ENCODE measurements at places on chromosomes 2 and 18.

DNA sequence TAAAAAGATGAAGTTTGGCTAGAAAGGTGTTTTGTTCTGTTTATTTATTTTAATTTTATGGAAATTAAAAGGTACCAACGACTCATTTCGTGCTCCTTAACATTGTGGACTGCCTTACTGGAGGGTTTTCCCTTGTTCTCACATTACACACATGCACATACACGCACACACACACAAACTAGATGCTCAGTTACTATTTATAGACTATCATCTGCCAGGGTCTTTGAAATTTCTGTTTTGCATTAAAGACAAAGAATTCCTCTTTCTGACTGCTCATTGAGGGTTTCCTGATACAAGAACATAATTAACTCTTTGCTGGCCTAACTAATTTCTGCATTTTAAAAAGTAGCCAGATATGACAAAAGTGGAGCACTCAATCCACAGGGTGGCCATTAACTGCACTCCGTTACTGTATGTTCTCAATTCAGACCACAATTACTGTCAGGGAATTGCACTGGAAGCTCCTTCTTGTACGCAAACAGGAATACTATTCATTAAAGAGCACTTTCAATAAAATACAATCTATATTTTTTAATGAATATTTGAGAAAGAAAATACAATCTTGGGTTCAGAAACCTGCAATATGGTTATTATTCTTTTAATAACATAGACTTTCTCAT, 366.9 kb upstream of the GALNT5 start:
- DNase-seq: no peak

DNA sequence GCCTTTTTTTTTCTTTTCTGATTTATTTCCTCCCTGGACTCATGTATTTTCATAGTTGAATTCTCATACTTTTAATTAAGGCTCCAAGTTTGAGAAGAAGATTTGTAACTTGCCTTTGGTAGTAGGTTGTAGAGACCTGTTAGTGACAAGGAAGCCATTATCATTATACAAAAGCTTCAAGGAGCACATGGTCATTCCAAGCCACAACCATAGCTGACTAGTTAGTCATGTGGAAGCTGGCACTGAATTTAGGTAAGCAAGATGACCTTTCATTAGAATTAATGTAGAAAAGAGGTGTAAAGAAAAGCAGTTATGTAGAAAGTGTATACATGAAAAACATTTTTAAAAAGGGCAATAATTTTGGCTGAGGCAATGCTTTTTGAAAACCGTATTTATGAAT, 89.7 kb downstream of the LRP1B start:
- no peak for DNase-seq

DNA sequence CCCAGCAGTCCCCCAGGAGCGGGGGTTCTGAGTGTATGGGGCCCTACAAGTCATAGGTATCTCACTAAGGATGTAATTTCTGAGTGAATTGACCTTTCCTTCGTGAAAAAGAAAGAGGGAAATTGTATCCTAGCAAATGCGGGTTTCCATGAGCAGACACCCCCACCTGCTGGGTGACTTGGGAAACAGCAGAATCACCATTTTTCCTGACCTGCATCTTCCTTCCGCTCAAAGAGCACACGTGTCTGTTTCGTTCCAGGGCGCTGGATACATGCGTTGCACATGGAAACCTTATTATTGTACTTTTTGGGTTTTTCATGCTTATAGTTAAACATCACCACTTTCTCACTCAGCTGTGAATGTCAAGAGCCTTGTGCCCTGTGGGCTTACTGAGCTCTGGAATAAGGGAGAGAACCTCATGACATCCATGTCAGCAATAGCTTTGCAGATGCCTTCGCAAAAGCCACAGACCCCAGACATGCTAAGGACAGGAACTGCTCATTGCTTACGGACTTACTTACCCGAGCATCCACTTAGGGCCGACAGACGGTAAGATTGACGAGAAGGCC, 132.8 kb downstream of the TPO start:
- no peak for DNase-seq

- no peak for DNase-seq
Measured at GRCh38 chr2:203553784-203554183, 18.7 kb upstream of the RAPH1 start.

DNA sequence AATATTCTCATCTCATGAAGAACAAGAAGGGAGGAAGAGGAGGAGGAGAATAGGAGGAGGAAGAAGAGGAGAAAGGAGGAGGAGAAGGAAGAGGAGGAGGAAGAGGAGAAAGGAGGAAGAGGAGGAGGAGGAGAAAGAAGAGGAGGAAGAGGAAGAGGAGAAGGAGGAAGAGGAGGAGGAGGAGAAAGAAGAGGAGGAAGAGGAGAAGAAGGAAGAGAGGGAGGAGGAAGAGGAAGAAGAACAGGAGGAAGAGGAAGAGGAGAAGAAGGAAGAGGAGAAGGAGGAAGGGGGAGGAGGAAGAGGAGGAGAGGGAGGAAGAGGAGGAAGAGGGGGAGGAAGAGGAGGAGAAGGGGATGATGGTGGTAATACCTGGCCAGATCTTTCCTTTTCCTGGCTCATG, 70.0 kb upstream of the PTPRM start:
- no peak for DNase-seq

DNA sequence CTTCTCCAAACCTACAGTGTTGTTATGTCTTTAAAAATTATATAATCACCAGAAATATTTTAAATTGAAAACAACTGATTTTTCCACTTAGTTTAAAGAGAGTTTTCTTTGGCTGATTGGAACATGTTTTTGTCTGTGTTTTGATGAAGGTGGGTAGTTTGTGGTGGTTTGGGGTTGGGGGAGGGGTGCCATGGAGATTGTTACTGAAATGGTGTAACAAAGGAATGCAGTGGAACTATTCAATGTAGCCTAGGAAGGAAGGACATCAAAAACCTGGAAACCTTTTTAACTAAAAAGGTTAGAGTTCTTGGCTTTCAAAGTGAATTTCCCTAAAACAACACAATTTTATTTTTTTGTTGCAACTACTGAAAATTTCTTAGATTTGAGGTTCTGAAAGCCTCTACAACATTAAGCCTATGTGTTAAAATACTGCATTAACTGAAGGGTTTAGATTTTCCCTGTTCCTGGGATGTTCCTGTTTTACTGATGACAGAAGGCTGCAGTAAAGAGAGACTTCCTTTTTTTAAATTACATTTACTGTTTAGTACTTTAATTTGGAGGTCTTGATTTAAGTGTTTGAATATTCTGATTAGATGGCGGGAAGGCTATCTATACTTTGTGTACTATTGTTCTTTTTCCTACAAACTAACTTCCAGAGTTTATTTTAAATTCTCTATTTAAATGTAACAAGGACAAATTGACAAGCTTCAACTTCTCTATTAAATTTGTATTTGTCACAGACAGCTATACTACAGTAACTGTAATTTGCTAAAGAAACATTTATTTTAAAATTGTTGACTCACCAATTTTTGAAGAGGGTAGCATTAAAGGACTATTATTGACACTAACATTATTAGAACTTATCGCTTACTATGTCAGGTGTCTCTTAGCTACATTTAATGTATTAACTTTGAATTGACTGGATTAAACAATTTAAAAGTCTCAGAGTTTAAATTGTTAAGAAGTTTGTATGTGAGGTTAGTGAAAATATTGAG, 87.7 kb downstream of the LIMS1 start:
- no peak for DNase-seq

GRCh38 chr2:42050703-42051542, 3.1 kb downstream of the PKDCC start:
- DNase-seq: no peak

DNA sequence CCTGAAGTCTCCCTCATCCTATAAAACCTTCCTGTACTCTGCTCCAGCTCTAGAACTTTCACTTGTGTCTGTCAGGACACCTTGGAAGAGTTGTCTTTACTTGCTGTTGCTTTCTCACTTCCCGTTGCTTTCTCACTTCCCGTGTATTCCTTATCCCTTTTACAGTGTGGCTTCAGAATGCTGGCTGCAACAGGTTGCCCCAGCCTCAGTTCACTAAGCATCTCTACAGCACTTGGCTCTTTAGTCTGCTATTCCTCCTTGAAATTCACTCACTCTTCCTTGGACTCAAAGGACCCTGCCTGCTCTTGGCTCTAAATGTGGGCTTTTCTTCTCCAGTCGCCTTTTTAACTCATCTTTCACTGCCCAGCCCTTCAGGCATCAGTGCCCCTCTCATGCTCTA, 162.5 kb upstream of the ALPP start:
- no peak for DNase-seq

- DNase-seq: no peak
Measured at GRCh38 chr2:226337941-226338600, 461.5 kb downstream of the IRS1 start.

DNA sequence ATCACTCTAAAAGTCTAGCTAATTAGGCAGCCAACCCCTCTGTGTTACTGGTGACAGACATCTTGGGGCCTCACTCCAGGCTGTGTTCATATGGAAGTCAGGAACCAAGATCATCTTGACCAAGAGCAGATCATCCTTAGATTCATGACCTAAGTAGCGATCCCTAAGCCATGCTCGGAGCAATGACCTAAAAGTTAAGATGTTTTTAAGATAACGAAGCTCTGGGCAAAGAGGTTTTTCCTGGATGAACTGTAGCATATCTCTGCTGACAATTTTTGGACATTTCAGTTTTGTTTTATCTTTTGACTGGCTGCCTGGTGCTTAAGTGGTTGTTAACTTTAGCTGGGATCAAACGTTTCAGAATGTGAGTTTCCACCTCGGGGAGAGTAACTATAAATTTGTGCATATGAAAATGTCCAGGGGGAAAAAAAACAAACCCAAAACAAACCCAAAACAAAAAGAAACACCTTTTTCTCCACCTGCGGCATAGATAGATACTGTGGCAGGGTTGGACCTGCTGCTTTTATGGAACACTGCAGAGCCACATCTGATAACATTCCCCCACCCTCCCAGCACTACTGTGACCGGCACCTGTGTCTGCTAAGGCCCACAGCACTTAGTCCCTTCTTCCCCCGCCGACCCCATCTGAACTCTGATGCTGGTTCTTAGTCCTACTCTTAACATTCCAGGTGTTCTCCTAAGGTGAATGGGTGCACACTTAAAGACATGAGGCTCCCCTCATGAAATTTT, 45.5 kb downstream of the EPAS1 start:
- no peak for DNase-seq

DNA sequence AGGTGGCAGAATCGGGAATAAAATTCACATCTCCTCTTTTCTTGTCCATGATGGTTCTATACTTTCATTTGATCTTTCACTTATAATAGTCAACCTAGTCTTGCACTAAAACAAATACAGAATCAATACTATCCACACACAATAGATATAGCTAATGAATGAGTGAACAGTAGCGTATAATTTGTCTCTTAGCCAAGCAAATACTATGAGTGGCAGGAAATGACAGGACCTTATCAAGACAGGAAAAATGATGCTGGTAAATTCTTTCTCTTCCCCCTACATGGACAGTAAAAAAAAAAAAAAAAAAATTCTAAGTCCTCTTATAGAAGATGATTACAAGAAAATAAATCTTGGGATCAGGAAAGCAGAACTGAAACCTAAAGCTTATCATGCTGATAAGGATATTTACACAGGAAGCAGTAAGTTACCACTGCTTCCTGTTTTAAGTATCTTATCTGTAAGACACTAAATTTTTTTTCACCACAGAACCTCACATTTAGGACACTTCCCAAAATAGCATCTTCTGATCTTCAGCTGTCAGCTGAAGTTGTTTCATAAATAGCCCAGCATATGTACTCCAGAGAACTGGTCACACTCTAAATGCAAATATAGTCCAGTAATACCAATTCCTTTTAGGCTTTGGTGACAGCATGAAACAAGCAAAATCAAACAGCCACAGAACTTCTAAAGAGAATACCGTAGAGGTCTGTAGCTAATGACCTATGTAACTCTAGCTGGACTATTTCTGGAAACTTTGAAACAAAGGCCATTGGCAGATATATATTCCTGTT, 27.0 kb downstream of the IRS1 start:
- DNase-seq: no peak

- no peak for DNase-seq
Measured at GRCh38 chr18:64202210-64202836, 53.4 kb upstream of the LINC00305 start.

- DNase-seq: no peak
Measured at GRCh38 chr2:151379169-151379568, 21.8 kb downstream of the TNFAIP6 start.

DNA sequence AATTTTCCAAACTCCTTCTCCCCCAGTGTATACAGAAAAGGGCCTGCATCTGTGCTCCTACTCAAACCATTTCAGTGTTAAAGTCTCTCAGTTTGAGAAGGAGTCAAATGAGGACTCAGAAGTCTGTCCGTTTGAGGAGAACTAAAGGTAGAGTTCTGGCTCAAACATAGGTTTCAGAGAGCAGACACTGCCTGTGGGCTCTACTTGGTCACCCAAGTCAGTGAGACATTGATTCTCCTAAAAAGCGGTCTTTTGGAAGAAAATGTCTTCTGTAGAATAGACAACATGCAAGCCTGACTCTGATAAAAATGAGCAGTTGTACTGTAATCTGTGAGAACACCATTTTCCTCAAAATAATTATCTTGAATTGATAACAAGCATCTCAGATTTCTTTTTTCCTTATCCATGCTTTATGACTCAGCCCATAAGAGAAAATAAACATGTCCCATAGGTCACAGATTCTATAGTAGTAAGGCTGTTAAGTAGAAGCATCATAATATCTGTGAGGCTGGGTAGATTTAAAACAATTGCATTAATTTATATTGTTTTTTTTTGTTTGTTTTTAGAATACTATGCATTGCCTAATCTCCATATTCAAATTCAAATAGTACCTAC, 82.8 kb downstream of the ASXL3 start:
- DNase-seq: no peak

DNA sequence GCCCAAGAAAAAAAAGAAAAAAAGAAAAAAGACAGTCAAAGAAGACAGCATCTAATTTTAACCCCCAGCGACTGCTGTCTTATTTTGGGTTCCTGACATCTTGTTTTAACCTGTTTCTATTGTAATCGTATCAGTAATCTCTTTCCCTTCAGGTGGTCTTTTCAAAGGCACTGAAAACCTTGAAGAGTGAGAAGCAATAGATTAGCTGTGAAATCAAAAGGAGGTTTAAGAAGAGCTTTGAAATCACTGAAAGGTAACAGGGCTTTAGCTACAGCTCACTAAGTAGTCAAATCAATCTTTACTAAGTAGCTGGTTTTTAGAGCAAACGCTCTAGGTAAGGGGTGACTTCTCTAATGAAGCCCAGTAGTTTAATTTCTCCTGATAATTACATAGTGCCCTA, 5.4 kb upstream of the TANC1 start:
- no peak for DNase-seq

- DNase-seq: no peak
Measured at GRCh38 chr18:12278741-12279682, 24.9 kb downstream of the CIDEA start.

DNA sequence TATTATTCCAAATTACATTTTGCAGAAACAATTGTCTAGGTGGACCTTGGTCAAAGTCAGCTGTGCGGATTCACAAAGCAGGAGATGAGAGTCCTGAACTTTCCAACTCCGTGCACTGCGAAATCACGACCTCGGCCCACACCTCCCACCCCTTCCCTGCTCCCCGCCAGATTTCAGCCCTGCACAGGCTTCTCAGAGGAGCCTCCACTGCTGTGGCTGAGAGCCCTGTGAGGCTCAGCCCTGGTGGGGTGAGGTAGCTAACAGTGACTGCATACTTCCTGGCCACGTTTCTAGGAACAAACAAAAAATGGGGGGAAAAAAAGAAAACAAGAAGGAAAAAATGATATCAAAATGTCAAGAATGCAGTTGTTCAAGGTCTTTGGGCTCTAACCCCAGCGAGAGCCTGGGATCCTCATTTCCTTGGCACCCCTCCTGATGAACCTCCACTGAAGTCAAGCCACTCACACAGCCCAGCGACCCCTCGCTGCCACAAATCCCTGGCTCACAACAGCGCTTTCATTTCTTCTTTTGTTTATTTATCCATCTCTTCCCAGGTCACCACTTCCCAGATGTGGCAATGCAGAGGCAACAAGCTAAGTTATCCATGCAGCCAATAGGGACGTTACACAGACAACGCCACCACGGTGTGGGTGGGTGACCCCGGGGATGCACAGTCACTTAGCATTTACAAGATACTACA, 729.7 kb upstream of the ID2 start:
- no peak for DNase-seq
